Left lung (tissue), 14 donors: ENCODE measurements at places on chromosomes 5 and 9.

- DNase-seq = no peak
Measured at GRCh38 chr5:1492757-1493156, 31.0 kb downstream of the LPCAT1 start.

DNA sequence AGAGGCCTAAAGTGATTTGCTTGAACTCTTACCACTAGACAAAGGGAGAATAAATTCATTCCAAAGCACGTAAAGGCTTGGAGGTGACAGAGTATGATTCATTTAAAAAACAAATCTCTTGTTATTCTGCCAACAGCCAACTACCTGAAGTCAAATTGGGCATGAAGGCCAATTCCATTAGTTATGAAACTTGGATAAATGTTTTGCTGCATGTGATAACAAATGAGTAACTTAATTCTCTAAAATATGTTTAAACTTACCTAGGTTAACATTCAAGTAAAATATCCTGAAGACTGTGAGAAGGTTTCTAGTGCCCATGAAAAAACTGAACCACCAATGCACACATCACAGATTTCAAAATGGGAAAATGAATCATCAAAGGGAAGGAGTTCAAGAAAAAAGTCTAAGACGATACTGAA is 120.1 kb upstream of the TSLP start:
- DNase-seq = no peak

GRCh38 chr5:72233835-72234234 is 86.2 kb downstream of the MRPS27 start:
- no peak for DNase-seq

GRCh38 chr9:136074706-136075105 is 20.4 kb downstream of the NACC2 start:
- no peak for DNase-seq

- DNase-seq = no peak
Measured at GRCh38 chr9:130225586-130225985, 40.0 kb upstream of the HMCN2 start.

GRCh38 chr5:110517396-110517795 is 209.1 kb downstream of the TMEM232 start:
- no peak for DNase-seq

DNA sequence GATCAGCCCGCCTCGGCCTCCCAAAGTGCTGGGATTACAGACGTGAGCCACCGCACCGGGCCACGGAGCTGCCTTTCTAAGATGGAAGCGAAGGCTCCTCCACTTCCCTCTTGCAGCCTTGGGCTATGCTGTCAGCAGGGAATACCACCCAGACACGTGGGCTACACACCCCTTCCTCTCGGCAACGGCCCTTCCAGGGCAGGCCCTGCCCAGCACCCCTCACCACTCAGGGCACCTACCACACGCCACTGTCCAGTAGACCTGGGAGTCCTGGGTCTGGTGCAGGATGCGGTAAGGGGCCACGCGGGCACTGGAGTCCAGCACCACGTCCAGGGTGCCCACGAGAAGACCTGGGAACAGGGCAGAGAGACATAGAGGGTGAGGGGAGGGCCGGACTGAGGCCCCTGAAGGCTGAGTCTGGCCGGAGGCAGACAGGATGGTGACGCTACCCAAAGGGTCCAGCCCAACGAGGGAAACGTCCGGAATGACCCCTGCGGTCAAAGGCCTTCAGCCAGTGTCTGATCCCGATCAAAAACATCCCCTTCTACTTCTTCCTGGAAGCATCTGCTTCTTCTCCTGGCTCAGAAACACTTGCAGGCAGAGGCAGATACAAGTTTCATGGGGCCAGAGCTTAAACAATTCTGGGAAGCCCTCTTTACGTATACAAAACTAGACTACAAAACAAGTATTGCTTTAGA is 3.1 kb downstream of the TBC1D9B start:
- no peak for DNase-seq

- DNase-seq = no peak
Measured at GRCh38 chr5:464446-464842, 21.5 kb downstream of the EXOC3 start.
